HFFc6 (cell line): ENCODE measurements at places on chromosomes 5 and 9. TPM values are rescaled to one million over a fixed set of nuclear protein-coding genes. Genes with fewer than 3 reads are reported as not detected.

Gene SPINK6
- not detected in 3 replicates for total RNA-seq

DNA sequence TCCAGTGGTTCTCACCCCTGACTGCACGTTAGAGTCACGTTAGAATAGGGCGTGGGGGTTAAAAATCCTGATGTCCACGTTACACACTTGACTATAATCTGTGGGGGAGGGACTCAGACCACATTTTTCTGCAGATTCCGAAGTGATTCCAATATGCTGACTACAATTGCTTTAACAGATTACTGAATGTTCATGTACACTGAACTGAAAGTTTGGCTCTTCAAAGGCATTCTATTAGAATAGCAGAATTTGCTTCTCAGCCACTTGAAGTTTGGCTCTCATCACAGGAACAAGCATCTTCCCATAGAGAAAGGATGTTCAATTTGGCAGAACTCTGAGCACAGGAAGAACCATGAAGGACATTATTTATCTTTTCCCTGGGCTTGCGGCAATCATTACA lies 84.5 kb downstream of the HAPLN1 start:
- no peak for DNase-seq

GRCh38 chr9:111897601-111898137 lies 1.1 kb downstream of the UGCG start:
- peak; percentile 15 for DNase-seq

Gene ARL14EPL
- total RNA-seq, result not detected in 3 replicates

DNA sequence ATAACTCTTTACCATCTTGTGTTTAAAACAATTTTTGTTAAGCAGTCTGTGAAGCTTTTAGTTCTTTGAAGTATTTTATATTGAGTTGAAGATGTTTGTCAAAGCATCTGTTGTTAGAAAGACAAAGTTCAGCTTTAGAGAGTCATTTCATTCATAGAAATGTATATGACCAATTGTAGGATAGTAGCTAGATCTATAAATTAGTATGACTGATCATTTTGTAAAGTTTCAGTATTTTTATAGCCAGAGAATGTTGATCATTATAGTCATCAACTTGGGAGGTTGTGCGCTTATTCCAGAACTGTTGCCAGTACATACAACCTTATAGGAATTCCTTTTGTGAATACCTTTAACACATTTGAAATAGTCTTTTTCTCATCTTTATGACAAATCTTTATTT lies 5.2 kb downstream of the NIPBL start:
- no peak for DNase-seq

Gene CCNI2
- total RNA-seq, result not detected in 2 replicates

Gene GLE1
- total RNA-seq, result 22.3 and 23.4 TPM in 2 replicates
